ENCODE measurements at places on chromosomes 11 and 22.

DNA sequence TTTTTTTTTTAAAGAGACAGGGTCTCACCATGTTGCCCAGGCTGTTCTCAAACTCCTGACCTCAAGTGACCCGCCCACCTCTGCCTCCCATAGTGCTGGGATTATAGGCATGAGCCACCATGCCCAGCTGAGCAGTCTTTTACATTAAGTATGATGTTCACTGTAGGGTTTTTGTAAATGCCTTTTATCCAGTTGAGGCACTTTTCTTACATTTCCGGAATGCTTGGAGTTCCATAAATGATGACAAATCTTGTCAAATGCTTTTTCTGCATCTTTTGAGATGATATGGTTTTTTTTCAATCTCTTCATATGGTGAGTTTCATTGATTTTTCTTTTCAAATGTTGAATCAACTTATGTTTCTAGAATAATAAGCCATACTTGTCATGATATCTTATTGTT is 29.4 kb upstream of the CTTN start:
- DNase-seq: no peak

DNA sequence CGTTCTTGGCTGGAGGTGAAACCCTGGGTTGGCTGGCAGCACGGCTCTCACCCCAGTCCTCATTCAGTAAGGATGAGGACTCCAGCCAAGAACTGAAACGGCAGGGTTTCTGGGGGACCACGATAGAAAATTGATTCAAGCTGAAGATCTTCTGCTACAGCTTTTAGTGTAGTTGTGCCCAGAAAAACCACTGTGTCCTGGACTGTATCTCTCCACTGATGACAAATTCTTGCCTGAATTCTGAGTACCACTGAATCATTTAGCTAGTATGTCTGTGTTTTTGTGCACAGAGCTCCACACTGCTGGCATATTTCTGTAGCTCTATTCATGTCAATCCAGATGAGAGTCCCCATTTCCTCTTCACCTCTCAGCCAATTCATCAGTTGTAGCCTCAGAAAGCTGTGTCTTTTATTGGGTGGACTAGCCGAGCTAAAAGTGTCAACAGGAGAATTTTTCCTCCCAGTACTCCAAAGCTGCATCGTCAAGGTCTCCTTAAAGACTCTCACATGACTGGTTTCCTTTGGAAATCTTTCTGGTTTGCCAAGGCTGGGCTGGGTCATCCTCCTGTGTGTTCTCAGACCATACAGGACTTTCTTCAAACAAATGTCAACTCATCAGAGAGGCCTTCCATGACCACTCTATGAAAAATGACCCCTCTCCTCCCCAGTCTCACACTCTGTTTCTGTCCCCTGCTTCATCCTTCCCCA is 144.6 kb downstream of the LDLRAD3 start:
- DNase-seq: no peak

DNA sequence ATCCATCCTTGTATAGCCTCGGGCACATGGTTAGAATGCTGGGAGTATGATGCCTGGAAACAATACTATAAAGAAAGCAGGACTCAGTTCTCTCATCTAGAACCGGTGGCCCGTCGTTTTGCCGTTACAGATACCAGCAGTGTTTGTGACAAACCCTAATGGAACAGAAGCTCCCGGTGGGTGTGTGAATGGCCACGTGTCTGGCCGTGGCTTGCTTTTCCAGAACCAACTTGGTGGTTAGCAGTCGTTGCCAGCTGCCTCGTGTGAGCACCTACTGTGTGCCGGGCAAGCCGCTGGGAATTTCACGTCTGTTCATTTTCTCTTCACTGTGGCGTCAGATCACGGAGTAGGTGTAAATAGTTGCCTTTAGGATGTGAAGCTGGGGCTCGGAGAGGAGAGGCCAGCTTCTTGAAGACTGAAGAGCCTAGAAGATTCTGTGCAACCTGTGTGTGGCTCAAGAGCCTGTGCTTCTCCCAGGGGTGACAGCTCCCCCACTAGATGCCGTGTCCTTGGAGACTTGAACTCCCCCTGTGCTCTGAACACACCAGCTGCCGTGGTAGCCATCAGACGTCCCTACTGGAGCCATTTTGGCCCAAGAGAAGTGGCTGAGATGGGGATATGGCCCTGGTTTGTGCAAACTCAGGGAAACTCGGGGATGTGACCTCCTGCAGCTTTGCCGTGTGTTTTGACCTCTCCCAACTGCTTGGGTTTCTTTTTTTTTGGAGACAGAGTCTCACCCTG is 57.5 kb upstream of the PPARA start:
- no peak for DNase-seq

DNA sequence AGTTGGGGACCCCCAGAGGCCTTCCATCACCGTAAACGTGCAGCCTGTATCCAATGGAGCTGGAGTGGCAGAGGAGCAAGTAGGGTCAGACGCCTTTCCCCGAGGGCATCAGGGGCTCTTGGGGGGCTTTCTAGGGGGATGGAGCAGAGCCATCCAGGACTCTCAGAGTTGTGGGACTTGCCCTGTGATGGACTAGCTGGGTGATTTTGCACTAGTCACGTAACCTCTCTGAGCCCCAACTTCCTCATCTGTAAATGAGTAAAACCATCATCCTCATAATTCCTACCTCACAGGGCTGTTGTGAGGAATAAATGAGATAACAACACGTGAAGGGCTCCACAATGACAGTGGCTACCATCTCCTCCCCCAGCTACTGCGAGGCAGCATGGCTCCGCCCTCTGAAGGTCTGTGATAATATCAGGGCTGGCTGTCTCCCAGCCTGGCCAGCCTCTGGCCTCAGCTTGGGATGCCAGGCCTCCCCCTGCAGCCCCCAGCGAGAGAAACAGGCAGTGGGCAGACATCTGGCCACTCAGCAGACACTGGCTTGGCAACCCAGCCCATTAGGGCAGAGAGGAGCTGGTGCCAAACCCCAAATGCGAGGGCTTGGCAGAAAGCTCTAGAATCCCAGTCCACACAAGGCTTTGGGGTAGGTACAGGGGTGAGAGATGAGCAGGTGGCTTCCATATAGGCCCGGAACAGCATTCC is 6.7 kb downstream of the USP2 start:
- no peak for DNase-seq

DNA sequence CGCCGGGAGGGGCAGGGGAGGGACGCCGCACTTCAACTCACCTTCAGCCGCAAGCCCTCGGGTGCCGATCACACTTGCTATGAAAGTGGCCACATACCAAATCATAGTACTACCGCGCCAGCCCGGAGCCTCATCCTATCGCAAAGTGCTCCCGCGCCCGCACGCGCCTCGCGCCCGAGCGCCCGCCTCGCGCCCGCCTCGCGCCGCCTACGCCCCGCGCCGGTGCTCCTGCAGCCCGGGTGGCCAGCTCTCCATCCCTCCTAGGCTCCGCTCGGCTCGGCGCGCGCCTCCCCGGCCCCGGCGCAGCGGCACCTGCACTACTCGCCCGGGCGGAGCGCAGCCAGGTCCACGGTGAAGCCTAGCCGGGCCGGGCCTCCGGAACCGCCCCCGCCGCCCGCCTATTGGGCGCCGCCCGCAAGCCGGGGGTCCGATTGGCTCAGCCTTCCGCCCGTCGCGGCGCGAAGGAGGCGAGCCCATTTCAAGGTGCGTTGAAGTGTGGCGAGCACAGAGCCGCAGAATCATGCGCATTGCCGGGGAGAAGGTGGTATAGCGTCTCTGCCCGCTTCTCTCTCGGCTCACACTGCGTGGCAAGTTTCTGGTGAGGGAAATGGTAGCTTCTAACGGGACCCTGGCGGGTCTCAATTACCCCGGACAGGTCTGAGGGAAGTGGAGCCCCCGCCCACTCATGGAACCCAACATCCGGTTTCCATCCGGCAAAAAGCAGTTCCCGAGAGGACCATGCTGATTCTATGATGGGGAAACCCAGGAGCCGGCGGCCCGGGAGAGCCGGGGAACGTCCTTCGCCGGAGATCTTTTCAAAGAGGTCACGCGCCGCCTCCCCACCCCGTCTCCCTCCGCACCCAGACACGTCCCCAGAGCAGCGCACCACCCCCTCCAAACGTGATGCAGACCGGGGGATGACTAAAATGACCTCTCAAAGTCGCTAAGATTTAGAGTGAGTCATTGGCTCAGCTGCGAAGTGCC is at the start of gene IGSF9B:
Gene IGSF9B (minus strand): TSS at position 319 of the 984 bp plus-strand sequence. CDS start 214 bp downstream, at position 105.
- no peak for DNase-seq

DNA sequence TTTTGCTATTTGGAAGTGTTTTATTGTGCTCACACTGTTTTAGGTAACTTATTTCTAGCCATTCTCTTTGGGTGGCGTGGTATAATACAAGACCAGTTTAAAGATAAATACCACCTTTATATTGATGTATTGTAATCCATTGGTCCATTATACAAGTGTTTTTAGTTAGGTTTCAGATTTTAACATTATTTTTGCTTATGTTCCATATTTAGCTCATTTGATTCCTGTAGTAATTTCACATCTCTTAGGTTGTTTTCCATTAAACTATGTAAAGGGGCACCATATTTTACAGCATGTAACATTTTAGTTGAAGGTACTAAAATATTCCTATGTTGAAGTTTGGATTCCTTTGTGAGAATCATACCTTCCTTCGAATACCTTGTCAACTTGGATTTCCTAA is 20.1 kb downstream of the EED start:
- no peak for DNase-seq

DNA sequence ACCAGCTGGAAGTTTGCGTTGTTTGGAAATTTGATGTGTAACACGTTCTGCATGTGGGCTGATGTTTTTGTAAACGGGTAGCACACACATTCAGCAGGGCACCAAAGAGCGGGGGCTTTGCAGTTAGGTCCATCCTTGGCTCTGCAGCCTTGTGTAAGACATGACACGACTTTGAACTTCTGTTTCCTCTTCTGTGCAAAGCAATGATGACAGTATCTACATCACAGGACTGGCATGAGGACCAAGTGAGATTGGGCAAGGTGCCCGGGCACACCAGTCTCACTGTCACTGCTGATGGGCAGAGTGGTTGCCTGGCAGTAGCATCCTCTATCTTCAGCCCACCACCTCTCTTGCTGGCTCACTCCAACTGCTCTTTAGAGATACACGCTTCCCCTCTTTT is 3.3 kb downstream of the TCN2 start:
- DNase-seq: no peak

DNA sequence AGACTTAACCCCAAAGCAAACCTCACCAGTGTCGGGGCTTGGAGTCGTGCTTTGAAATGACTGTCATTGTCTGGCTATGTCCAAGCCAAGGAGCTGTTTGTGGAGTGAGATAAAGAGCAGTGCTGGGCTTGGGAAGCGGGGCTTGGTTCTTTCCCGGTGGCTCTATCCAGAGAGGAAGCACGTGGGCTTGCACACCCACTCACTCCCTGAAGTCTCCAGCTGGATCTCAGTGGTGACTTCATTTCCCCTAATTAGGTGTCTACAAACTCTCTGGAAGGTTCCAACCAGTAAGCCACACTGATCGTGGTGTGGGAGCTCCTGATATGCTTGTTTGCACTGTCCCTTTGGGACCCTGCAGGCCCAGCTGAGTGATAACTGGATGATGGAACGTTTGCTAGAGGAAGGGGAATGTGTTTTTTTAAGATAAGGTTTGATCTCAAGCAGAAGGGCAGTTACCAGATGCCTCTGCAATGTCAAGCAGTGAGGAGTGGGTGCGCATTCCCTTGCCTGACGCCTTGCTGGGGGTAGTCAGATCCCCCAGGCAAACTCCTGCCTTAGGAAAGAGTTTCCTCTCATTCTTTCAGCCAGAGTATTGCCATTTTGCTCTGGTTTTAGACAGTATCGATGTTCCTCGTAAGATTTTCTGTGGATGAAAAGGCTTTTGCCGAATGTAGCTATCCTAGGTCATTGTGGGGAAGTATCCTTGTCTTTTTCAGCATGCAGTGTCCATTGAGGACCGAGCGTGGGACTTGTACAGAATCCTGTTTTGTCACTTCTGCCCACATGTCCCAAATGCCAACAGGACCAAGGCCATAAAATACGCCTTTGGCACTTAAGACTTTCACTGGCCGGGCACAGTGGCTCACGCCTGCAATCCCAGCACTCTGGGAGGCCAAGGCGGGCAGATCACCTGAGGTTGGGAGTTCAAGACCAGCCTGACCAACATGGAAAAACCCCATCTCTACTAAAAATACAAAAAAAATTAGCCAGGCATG is 90.9 kb downstream of the MICAL2 start:
- DNase-seq: peak; percentile 97

DNA sequence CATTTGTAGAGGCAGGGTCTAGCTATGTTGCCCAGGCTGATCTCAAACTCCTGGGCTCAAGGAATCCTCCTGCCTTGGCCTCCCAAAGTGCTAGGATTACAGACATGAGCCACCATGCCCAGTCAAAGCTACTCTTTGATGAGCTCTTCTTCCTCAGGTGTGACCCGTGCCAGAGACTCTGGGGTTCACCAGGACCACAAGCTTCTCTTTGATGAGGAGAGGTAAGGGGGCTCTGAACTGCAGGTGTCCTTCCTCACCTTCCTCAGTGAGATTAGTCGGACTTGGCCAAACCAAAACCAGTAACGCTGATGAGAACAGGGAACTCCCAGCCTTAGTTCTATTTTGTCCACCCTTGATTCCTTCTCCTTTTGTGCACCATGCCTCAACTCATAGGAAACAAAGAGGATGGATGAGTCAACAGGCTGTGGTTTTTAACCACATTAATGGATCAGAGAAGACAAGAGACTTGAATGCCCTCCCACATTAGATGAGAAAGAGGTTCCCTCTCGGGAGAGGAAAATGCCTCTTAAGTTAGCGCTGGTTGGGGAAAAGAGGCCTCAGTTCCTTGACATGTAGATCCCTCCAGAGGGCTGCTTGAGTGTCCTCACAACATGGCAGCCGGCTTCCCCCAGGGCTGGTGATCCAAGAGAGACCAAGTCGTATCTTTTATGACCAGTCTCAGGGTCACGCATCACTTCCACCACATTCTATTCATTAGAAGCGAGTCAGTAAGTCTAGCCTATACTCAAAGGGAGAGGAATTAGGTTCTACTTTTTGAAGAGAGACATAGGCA is 25.7 kb upstream of the CTR9 start:
- DNase-seq: peak; percentile 76

GRCh38 chr22:41217553-41218157 is 12.5 kb downstream of the L3MBTL2 start:
- peak; percentile 70 for DNase-seq

DNA sequence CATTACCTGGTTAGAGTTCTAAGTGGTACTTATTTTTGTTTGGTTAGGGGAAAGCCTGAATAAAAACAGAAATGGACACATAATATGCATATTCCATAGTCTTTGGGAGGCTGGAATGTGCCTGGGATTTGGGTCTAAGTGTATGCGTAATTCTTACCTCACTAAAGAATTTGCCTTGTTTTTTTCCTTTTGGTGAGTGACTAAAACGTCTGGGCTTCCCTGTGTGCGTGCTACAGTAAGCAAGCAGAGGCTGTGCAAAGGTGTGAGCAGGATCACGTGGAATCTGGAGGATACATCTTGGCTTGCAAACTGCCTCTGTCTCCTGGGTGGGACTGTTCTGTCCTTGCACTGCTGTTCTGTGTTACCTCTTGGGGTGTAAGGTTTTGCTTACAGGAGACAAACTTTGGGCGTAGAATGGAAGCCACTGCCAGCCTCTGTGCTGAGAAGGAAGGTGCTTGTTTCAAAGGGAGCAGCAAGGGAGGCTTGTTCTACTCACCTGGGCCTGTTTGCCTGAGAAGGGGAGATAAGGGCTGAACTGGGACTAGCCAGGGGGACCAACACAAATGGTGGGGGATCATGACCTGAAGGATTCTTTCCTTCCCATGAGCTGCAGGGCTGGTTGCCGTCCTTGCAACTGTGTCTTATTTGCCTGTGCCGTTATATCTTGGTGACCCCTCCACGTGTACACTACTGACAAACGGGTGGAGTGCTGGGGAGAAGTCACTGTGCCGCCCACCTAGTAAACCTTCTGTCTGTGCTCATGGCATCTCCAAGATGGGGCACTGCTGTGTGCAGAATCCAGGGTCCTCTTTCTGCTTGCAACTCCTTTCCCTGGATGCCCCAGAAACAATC is 4.5 kb downstream of the NEAT1 start:
- DNase-seq: no peak

Measured in CMK (cell line).